CD4-positive, alpha-beta T cell treated with Interleukin-12 subunit alpha and Interleukin-12 subunit beta, for 1 hour (primary cell): ENCODE measurements at places on chromosomes 4 and X.

- DNase-seq: no peak
These were observed 735.8 kb upstream of the ATOH1 start for GRCh38 chr4:93092765-93093164.

GRCh38 chr4:106353786-106354185, 14.8 kb downstream of the GIMD1 start:
- no peak for DNase-seq

DNA sequence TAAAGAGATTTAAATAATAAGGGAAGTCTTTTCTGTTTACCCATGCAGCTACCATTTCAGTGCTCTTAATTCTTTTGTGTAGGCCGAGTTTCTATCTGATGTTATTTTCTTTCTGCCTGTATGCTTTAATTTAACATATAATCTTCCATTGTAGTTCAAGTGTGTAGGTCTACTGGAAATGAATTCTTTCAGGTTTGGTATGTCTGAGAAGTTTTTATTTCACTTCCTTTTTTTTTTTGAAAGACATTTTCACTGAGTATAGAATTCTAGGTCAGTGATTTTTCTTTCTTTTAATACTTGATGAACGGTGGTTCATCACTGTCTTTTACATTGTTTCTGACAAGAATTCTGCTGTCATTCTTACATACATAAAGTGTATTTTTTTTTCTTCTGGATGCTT, 42.1 kb downstream of the VAMP7 start:
- DNase-seq: no peak

DNA sequence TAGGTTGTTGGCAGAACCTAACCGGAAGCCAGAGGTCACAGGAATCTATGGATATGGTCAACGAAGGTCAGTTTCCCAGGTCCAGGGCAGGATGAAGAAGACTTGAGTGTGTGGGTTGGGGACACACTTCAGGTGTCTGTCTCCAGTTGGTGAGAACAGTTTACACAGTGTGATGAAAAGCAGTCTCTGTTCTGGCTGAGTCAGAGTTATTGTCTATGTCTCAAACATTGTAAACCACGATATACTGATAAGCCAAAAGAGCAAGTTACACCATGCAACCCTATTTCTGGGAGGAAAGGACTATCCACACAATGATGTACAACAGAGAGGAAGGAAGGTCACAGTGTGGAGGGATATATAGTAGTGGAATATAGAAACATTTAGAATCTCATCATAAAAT, 187.1 kb upstream of the C1QTNF7 start:
- no peak for DNase-seq

GRCh38 chrX:15207994-15208393, 61.9 kb downstream of the ASB9 start:
- no peak for DNase-seq

GRCh38 chr4:54872261-54872660, 214.5 kb downstream of the KIT start:
- no peak for DNase-seq
